ENCODE measurements at places on chromosomes 5 and 9.
A peak's percentile ranks its signal among the peaks of the same experiment; 100 is the strongest.

DNA sequence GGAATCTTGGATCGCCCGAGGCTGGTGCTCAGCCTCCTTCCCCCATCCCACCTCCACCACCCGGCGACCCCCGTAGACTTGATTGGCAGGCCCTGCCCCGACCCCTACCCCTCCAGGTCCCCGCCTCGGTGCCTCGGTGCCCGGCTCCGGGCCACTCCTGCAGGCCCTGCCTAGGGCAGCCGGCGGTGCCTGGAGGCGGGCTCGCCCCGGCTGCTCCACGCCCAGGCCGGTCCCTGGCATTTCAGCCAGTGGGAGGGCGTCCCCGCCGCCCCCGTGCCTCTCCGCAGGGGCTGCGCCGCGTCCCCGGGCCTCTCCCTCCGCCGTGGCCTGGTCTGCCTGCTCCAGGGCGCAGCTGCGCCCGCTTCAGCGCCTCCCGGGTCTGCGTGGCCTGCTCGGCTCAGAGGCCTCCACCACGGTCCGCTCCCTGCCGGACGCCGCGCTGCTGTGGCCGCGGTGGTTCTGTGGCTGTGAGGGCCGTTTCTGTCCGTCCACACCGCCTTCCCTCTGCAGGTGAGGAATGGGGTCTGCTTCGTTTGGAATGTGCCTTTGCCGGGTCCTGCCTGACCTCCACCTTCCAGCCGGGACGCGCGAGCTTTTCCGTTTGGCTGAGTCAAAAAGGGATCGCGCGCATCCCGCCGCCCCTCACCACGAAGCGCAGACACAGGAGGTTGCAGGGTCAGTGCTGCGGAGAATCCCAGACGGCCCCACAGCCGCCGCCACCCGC, 48.3 kb upstream of the IRX4 start:
- no peak for DNase-seq

- no peak for DNase-seq
Measured at GRCh38 chr5:155252717-155253116, 239.2 kb downstream of the KIF4B start.

DNA sequence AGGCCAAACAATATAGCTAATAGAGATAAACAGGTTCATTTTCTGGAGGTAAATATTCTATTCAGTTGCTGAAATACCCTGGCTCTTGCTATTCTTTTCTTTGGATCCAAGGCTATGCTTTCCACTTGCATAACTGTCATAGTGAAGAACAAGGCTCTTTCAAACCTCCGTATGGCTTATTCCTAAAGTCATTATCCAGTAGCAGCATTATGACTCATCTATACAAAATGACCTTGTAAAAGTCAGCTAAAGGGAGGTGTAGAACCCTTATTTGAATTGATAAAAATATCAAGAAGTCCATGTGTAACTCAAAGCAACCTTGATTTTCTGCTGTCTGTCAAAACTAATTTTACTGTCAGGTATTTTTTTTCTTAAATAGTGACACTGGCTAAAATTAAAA, 447.8 kb downstream of the PLK2 start:
- peak; percentile 40 for DNase-seq

- no peak for DNase-seq
Measured at GRCh38 chr5:76174101-76174500, 90.9 kb downstream of the SV2C start.

GRCh38 chr5:137395011-137395755, 103.9 kb downstream of the SPOCK1 start:
- peak; percentile 14 for DNase-seq

DNA sequence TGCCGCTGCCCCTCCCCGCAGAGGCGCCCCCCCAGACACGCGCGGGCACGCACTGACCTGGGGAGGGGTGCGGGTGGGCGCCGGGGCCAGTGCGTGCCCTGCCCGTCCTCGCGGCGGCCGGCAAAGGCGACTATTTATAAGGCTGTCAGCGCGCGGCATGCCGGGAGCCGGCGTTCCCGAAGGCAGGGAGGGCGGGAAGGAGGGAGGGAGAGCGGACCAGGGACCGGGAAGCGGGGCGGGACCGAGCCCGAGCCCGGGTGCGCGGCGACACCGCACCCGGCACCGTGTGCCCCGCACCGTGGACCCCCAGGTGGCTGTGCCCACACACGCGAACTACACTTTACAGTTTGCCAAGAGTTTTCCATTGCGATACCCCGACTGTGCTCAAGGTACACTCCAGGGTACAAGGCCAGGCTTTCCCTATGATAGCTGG, at the start of gene AK1:
Gene AK1, minus strand, starts transcription at position 110 of the 433 bp plus-strand sequence. CDS start 3,058 bp downstream, outside the sequence.
- peak; percentile 70 for DNase-seq

GRCh38 chr9:19938990-19939733, 150.3 kb upstream of the SLC24A2 start:
- DNase-seq, result no peak

DNA sequence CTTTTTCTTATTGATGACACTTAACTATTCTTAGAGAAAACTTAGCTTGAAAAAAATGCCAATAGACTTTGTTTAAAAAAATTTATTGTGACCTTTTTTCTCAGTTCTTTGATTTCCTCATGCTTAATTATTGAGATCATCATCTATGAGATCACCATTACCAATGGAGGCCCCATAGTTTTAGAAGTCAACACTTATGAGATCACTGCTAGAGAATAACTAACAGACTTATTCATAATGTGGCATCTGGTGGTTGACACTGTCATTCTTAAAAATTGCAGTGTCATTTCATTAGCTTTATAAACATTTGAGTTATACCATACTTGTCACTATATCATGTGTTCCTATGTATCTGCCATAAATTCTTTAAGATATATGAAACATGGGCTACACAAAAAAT, 14.9 kb upstream of the FEM1C start:
- DNase-seq, result no peak

GRCh38 chr9:137387891-137388560, 34.9 kb downstream of the EXD3 start:
- DNase-seq, result no peak

DNA sequence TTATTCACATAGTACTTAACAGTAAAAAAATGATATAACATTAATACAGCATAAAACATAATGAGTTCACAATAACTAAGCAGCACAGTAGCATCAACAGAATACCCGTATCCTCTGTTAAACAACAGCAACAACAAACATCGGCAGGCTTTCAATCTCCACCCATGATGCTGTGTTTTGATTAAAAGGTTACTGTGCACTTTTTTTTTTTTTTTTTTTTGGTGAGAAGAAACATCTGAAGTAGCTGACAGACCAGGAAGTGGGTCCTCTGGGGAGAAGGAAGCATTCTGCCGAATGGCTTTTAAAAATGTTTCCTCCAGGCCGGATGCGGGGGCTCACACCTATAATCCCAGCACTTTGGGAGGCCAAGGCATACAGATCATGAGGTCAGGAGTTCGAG, 282.3 kb downstream of the EPB41L4A start:
- no peak for DNase-seq
